ENCODE measurements at places on chromosomes 6 and 20.

GRCh38 chr20:48766961-48767960, 60.5 kb downstream of the PREX1 start:
- no peak for DNase-seq

- DNase-seq = no peak
Measured at GRCh38 chr20:49385465-49385864, 97.0 kb downstream of the KCNB1 start.

GRCh38 chr20:20034486-20034885, 17.3 kb downstream of the NAA20 start:
- DNase-seq = no peak

DNA sequence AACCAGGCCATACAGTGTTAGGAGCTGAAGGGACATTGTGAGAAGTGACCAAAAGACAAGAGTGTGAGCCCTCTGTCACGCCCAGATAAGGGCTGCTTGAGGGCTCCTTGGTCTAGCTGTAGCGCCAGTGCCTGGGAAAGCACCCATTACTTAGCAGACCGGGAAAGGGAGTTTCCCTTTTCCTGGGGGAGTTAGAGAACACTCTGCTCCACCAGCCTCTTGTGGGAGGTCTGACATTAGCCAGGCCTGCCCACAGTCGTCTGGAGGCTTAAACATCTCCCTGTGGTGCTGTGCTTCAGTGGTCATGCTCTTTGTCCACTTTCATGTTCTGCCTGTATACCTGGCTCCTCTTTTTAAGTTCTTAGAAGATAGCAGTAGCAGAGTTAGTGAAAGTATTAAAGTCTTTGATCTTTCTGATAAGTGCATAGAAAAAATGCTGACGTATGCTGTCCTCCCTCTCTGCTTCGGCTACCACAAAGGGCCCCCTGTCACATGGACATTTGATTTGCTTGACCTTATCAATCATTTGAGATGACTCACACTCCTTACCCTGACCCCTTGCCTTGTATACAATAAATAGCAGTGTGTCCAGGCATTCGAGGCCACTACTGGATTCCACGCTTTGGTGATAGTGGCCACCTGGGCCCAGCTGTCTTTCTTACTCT, 201.5 kb upstream of the ECI2 start:
- DNase-seq = no peak

- no peak for DNase-seq
Measured at GRCh38 chr6:124040655-124041054, 237.0 kb downstream of the NKAIN2 start.

- peak; percentile 12 for DNase-seq
Measured at GRCh38 chr20:32823078-32823477, 3.3 kb downstream of the MAPRE1 start.

GRCh38 chr6:49339096-49339495, 124.0 kb downstream of the MMUT start:
- DNase-seq = no peak

DNA sequence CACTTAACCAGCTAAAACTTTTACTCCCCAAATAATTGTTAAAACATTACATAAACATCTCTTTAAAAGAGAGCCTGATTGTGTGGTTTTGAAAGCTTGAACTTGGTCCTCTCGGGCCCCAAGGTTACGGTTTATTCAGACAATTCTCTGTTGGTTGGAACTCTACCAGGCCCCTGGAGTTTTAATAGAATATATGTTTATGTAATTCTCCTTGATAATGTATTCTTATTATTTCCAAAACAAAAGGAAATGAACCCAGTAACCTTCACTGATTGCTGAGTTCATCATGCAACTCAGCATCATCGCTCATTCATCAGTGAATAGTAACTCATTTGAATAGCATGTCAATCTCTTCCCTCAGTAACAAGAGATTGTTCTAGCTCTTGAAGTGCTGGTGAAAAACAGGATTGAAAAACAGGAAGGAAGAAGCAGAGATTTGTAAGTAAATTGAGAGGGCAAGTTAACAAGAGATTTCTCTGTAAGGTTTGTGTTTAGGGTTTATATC, 464.5 kb upstream of the MARCKS start:
- DNase-seq = no peak

- DNase-seq = no peak
Measured at GRCh38 chr6:137494988-137495702, 951 bp upstream of the OLIG3 start.

- no peak for DNase-seq
Measured at GRCh38 chr6:137264311-137265075, 45.3 kb upstream of the IFNGR1 start.

- no peak for DNase-seq
Measured at GRCh38 chr20:62104791-62105345, 17.4 kb upstream of the LSM14B start.

- no peak for DNase-seq
Measured at GRCh38 chr20:22324505-22324904, 259.9 kb downstream of the FOXA2 start.

GRCh38 chr6:36758516-36759147, 61.0 kb downstream of the RAB44 start:
- DNase-seq = no peak

- DNase-seq = no peak
Measured at GRCh38 chr6:166957087-166957804, 896 bp upstream of the RNASET2 start.

DNA sequence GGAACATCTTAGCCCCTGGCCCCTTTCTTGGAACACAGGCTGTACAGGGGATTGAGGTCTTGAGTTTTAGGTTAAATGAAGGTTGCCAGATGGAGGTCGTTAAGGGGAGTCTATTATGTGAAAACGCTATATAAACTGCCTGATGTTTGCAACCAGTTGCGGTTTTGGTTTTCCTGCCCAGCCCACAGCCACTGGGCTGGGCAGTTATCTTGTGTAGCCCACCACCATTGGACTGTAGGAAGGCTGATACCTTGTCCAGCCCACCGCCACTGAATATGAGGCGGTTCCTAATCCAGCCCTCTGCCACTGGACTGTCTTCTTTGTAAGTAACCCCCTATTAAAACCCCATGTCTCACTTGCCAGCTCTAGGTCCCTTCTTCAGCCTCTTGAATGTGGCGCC, 42.3 kb upstream of the COL21A1 start:
- no peak for DNase-seq

GRCh38 chr6:84772428-84773132, 8.2 kb upstream of the TBX18 start:
- no peak for DNase-seq

GRCh38 chr20:14832630-14833029, 495.2 kb upstream of the FLRT3 start:
- no peak for DNase-seq

DNA sequence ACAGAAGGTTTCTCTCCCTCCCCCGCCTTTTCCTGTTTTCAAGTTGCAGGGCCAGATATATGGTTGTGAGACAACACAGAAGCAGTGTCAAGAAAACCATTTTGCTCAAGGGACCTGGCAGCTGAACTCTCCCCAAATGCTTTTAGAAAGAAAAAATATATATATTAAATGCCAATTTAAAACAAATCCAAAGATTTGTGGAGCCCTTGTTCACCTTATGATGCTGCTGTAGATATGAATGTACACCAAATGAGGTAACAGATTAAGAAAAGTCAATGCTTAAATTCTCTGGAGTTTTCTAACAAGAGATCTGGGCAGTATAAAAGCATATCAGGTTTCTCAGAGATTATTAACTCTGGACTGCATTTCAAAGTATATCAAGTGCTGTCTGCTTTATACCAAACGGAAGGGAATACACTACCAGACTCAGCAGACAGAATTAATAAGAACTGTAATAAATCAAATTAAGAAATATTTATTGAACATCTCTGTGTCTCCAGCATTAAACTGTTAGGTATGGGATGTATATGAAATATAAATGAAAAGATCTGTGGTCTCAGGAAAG, 357.5 kb downstream of the HDGFL1 start:
- no peak for DNase-seq

DNA sequence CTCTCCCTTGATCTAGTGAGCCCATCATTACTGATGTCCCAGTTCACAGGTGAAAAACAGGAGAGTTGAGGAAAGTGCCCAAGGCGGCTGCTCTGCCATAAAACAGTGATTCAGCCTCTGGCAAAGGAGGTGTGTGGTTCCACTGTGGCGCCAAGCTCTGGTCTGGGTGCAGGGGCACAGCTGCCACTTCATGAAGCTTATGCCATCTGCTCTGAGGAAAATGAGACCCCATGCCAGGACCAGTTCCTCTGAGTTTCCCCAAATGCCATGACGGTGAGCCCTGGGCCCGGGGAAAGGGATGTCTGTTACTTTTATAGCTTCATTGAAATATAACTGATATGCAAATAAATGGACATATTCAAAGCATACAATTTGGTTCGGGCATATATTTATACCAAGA, 33.7 kb upstream of the ZBP1 start:
- DNase-seq = no peak

DNA sequence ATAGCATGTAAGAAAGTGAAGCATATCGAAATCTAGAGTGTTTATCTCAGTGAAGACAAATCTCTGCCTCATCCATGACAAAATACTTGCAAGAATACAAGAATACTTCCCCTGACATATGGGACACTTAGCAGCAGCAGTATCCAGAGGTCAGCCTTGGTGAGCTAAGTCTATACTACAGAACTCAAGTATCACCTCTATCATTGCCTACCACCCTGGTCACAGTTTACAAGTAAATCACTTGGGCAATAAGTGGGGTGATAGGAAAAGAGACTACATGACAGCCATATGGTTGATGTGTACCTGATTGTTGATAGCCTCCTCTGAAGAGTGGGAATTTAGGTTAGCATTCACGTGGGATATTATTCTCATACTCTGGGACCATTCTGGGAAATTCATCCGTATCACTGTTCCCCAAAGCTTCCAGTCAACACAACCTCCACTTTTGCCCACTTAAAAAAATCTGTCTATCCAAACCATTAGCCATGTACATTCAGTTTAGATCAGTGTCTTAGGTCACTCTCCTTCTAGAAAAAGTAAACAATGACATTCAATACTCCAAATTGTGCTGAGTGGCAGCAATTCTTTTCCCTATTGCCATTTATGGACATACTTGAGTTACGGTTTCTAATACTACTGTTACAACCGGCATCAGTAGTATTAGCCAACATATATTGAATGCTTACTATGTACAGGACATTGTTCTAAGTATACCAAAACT, 118.2 kb upstream of the PRSS16 start:
- DNase-seq = no peak
